Breast epithelium (tissue), 4 donors: ENCODE measurements at places on chromosomes 13 and 19. TPM values are rescaled to one million over a fixed set of nuclear protein-coding genes. Genes with fewer than 3 reads are reported as not detected.

DNA sequence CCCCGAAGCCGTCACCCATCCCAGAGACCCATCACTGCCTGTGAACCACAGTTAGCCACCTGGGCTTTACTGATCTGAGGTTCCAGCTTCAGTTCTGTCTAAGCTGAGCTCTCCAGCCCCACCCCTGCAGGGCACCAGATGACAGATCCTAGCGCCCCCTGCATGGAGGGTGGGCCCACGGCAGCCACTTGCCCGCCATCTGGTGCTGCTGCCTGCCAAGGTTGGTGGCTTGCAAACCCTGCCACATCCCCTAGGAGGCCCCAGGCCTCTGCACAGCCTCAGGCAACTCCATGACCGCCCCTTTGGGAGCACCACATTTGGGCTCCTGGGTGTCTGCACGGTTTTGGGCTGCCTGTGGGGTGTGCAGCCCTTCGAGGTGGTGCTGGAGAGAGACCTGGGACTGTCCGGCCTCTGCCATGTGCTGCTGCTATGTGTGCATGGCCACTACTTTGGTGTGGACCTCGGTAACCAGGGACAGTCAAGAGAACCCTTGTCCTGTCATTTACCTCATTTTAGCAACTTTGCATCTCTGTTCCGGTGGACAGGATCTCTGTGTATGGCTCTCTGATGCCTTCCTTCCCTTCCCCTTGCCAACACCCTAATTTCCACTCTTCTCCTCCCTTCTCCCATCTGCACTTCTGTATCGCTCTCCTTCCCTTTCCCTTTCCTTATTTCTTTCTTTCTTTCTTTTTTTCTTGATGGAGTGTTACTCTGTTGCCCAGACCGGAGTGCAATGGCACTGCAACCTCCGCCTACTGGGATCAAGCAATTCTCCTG is 17.4 kb upstream of the SDHAF1 start:
- H3K4me1 ChIP-seq: no peaks in the 10 kb centered on the region
- no peak for DNase-seq
- no peaks in the 10 kb centered on the region for H3K36me3 ChIP-seq
- peaks cover 28% of the 10 kb centered on the region for H3K27me3 ChIP-seq
- no peak overlapping the region for H3K27ac ChIP-seq

DNA sequence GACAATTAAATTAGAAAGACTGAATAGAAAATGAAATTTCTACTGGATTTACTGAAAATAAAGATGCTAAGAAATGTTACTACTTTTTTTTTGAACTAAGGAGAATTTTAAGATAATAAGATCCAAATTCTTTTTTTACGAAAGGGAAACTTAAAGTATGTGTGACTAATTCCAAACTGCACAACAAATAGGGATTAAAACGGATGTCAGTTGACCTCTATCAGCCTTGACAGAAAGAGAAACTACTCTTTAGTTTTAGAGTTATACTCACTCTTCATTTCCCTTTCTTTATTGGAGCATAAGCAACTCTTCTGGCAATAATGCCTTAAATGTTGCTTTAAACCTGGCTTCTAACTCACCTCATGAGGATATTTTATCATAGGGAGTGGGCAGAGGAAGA is 273.8 kb downstream of the SLITRK6 start:
- H3K4me1 ChIP-seq: no peaks in the 10 kb centered on the region
- H3K36me3 ChIP-seq: no peaks in the 10 kb centered on the region
- DNase-seq: no peak
- no peak overlapping the region for H3K4me3 ChIP-seq
- no peak overlapping the region for H3K27ac ChIP-seq

Gene KIR3DL2
- total RNA-seq: not detected

DNA sequence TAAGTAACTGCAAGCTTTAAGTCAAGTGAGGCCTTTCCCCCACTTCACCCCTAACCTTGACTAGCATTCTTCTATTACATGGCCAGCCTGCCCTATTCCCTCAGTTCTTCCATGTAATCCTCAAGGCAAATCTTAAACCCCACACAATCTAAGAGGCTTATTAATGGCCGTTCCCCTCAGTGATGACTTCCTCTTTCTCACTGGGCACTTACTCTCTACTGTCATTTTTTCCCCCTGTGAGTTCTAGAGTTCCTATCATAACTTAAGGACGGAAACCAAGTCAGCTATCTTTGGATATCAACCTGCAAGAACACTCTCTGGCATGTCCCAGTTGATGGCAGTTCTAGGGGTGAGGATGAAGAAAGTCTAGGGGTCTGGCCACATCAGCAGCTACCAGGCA is 131.2 kb downstream of the DCLK1 start:
- no peak overlapping the region for H3K4me3 ChIP-seq
- no peaks in the 10 kb centered on the region for H3K4me1 ChIP-seq
- H3K27ac ChIP-seq: no peak overlapping the region
- no peaks in the 10 kb centered on the region for H3K36me3 ChIP-seq
- H3K27me3 ChIP-seq: no peaks in the 10 kb centered on the region

Gene ERFL
- total RNA-seq: 0.15 TPM

Gene CD209
- total RNA-seq: 2.3 TPM

Gene INSR
- 104 TPM for total RNA-seq
